ENCODE measurements at places on chromosomes 5 and 9. TPM values are rescaled to one million over a fixed set of nuclear protein-coding genes. Genes with fewer than 3 reads are reported as not detected.

DNA sequence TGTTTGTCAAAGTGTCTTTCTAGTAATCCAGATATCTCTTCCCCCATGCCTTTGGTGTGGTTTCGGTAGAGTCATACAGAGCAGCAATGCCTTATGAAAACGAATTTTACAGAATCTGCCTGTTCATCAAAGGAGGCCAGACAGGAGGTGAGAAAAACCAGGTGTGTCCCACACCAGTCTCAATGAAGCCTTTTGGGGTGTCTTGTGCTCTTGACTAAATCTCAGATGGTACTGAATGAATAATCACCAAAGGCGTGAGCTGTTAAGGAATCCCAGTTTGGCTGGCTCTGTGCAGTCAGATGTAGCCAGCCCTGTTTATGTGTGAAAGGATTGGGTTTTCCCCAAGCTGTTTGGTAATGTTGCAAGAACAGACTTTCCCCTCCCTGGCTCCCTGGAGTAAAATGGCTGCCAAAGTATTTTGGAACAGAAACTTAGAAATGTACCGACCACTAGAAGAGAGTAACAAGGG lies 70.8 kb upstream of the CDKN2B start:
- DNase-seq = no peak

DNA sequence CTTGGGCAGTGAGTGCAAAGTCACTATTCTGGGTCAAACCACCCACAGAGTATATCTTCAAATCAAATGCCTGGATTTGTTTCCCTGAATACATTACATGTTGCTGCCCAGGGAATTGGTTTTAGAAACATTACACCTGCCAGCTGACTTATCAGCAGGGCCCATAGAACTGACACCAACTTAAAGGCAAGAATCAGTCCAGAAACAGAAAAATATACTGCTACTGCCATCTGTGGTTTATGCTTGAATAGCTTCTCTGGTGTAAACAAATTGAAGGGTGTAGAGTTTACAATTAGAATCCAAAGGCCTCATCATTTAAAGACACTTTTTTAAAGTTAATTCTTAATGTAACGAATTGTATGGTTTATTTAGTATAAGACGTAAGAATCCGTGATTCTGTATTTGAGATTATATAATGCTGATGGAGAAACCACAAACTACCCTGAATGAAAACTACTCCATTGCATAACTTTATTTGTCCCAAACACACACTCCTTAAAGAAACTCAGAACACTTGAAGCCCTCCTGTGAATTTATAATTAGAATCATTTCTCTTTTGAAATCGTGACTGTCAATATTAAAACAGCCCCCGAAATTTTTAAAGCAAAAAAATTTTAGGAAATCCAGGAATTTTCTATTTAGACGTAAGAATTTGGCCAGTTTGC lies 6.2 kb downstream of the NR6A1 start:
- no peak for DNase-seq

GRCh38 chr9:84187090-84187489 lies 153.5 kb downstream of the SLC28A3 start:
- DNase-seq = no peak

Gene IFNA2
- not detected for polyA plus RNA-seq

Measured in left renal cortex interstitium (tissue), 4 donors.